A549 (cell line): ENCODE measurements at places on chromosomes 5 and 9. TPM values are rescaled to one million over a fixed set of nuclear protein-coding genes. Genes with fewer than 3 reads are reported as not detected.

GRCh38 chr9:107710953-107711352, 221.4 kb upstream of the KLF4 start:
- DNase-seq = no peak

SHB gene
- 21.6 to 22.4 TPM (median 22.0 TPM) in 3 replicates for polyA plus RNA-seq

DNA sequence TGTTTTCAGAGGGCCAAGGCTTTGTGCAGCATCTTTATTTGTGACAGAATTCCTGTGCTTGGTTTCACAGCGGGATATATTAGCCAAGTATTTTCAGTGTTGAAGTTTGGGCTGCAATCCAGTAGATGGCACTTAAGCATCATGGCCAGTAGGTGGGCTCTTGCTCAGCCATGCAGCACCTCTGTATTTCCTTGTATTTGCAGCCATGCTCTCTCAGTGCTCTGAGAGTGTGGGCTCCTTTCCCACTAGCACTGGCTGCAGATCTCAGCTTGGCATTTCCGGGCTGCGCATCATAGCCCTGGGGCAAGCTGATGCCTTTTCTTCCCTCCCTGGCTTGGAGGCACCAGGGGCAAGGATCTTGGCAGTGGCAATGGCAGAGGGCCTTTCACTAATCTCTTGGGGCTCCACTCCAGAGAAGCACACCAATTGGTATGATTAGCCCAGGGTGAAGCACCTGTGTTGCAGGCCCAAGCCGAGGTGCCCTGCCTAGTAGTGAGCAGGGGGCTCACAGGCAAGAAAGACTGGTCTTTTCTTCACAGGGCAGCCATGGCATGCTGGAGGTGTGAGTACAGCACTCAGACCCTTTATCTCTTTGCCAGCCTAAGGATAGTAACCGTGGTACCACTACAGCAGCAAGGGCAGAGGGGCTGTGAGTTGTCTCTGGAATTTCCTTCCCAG, 48.3 kb downstream of the SLCO6A1 start:
- DNase-seq = peak; percentile 3

ARSB gene
- 7.6 to 8.6 TPM (median 8.4 TPM) in 3 replicates for polyA plus RNA-seq

CDX1 gene
- not detected in 3 replicates for polyA plus RNA-seq

GRCh38 chr9:112997236-112997941, 14.6 kb downstream of the ZNF883 start:
- no peak for DNase-seq

- DNase-seq = no peak
Measured at GRCh38 chr5:111639912-111640311, 117.1 kb downstream of the NREP start.
